GM12878 (cell line): ENCODE measurements at places on chromosomes 7 and 10. TPM values are rescaled to one million over a fixed set of nuclear protein-coding genes. Genes with fewer than 3 reads are reported as not detected.

DNA sequence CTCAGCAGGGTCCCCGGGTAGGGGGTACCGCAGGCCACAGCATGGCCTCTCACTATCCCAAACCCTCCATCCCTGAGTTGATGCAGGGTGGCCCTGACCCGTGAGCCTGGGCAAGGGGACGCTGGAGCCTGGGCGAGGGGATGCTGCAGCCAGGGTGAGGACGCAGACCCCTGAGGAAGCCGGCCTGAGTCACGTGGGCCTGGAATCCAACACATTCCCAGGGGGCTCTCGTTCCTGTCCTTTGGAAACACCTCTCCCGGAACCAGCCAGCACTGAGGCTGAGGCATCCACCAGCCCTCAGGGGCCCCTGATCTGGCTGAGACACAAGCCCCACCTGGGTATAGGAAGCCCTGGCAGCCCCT, 61.5 kb upstream of the NKX6-2 start:
- no peak for DNase-seq
- H3K4me1 ChIP-seq, result no peaks in the 10 kb centered on the region
- no peaks in the 10 kb centered on the region for H3K36me3 ChIP-seq
- no peak overlapping the region for H3K4me3 ChIP-seq

- no peak overlapping the region for H3K4me3 ChIP-seq
- H3K36me3 ChIP-seq, result no peaks in the 10 kb centered on the region
- DNase-seq, result no peak
- H3K27ac ChIP-seq, result no peak overlapping the region
- H3K4me1 ChIP-seq, result no peaks in the 10 kb centered on the region
These were observed 74.1 kb downstream of the TES start for GRCh38 chr7:116284390-116284789.

The OR2A42 gene
- not detected in 2 replicates for total RNA-seq

The H2BK1 gene
- total RNA-seq, result 0.54 TPM in 1 of 2 replicates, not detected in the other

The BTBD16 gene
- total RNA-seq, result not detected in 2 replicates

The BICC1 gene
- total RNA-seq, result 0.08 and 0.10 TPM in 2 replicates

The BTAF1 gene
- 54.2 and 54.6 TPM in 2 replicates for total RNA-seq

GRCh38 chr7:54180796-54181195, 361.4 kb upstream of the VSTM2A start:
- H3K4me3 ChIP-seq, result no peak overlapping the region
- no peak overlapping the region for H3K27ac ChIP-seq
- no peaks in the 10 kb centered on the region for H3K4me1 ChIP-seq
- H3K27me3 ChIP-seq, result no peaks in the 10 kb centered on the region

DNA sequence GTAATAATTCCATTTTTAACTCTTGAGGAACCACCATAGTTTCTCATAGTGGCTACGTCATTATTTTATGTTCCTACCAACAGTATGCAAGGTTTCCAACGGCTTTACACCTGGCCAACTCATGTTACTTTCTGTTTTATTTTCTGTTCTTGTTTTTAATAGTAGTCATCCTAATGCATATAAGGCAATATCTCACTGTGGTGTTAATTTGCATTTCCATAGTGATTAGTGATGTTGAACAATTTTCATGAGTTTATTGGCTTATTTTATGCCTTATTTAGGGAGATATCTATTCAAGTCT, 465.5 kb upstream of the KLF6 start:
- no peaks in the 10 kb centered on the region for H3K27me3 ChIP-seq
- no peak for DNase-seq
- H3K36me3 ChIP-seq, result no peaks in the 10 kb centered on the region
- no peaks in the 10 kb centered on the region for H3K4me1 ChIP-seq

The MYOZ1 gene
- 0.66 and 0.67 TPM in 2 replicates for total RNA-seq

- DNase-seq, result peak; percentile 23
- no peak overlapping the region for H3K27ac ChIP-seq
- no peaks in the 10 kb centered on the region for H3K27me3 ChIP-seq
- no peaks in the 10 kb centered on the region for H3K4me1 ChIP-seq
- H3K4me3 ChIP-seq, result no peak overlapping the region
- no peaks in the 10 kb centered on the region for H3K36me3 ChIP-seq
These were observed 137.5 kb downstream of the ZNF365 start for GRCh38 chr10:62511656-62512055.

The FEZF1 gene
- not detected in 2 replicates for total RNA-seq

GRCh38 chr7:6500691-6501090, 50.6 kb downstream of the GRID2IP start:
- H3K4me1 ChIP-seq, result peaks cover 6% of the 10 kb centered on the region; the same call in 1 of the 2 replicates
- H3K36me3 ChIP-seq, result no peaks in the 10 kb centered on the region
- H3K4me3 ChIP-seq, result no peak overlapping the region
- H3K27ac ChIP-seq, result no peak overlapping the region

The UBE2D1 gene
- total RNA-seq, result 13.0 and 13.4 TPM in 2 replicates

GRCh38 chr10:89815049-89815853, 113.9 kb downstream of the KIF20B start:
- no peak overlapping the region for H3K27ac ChIP-seq
- no peaks in the 10 kb centered on the region for H3K27me3 ChIP-seq
- no peaks in the 10 kb centered on the region; the same call in 1 of the 2 replicates for H3K4me1 ChIP-seq
- DNase-seq, result no peak

DNA sequence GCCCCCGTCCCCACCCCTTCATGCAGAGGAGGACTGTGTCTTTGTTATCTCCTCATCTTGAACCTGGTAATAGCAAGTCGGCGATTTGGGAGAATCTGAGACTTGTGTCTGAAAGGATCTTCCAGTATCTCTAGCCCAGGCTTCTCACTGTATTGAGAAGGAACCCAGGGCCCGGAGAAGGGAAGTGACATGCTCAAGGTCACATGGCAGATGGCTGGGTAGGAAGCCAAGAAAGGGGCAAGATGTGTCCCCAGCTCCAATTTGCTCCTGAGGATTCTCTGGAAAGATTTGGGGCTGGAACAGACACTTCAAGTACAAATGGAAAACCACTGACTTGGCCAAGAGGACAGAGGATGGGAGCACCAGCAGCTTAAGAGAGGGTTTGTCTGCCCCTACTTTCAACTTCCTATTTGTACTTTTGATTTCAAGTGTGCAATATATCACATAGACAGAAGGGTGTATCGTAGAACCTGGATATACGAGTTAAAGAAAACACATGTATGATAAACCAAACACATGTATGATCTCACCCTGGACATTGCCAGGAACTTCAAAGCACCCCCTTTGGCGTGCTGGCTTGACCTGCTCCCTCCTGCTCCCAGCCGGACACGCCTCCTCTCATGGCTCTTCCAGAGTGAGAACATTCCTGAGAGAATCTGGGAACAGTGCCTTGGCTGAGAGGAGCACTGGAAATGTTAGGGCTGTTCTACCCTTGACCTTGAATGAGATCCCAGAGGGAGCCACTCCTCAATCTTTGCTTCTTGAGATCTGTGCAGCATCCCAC, 79.7 kb downstream of the CDH23 start:
- no peak for DNase-seq
- no peaks in the 10 kb centered on the region for H3K4me1 ChIP-seq
- no peak overlapping the region for H3K4me3 ChIP-seq
- peaks cover 5% of the 10 kb centered on the region; the same call in 1 of the 2 replicates for H3K27me3 ChIP-seq
- H3K36me3 ChIP-seq, result no peaks in the 10 kb centered on the region

DNA sequence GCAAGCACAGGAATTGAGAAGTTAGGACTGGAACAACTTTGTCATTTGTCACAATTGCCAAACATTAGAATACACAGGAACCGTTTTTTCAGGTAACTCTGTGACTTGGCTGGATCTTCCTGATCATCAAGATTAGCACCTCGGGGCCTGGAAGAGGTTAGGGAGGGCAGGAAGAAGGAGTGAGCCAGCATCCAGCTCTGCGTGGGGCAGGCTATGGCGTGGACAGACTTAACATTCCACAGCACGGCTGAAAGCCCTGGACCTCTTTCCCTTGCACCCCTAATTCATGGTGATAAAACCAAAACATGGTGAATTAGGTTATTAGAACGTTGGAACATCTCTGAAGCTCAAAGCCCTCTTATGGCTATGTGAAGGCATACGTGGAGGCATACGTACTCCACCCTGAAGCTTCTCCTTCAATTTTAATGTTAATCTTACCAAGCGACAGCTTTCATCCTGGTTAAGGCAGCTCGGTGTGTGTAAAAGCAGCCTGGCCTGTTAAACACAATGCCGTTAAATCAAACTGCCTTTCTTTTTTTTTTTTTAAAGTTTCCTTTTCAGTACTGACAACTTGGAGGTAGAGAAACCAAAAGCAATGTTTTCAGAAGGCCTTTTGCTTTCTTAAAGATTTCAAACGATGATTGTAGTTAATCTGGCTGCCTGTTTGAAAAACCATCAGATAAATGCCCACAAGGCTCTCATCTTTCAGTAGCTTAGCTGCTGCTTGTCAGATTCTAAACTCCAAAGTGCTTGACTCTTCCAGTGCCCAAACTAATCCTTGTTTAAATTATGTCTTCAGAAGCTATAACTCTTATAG, 4.5 kb downstream of the GRK5 start:
- H3K36me3 ChIP-seq, result no peaks in the 10 kb centered on the region
- peak overlapping the region; percentile 95 for H3K27ac ChIP-seq
- H3K27me3 ChIP-seq, result no peaks in the 10 kb centered on the region
- H3K4me3 ChIP-seq, result peak overlapping the region; percentile 73

The ACSL5 gene
- total RNA-seq, result 40.3 and 40.4 TPM in 2 replicates

DNA sequence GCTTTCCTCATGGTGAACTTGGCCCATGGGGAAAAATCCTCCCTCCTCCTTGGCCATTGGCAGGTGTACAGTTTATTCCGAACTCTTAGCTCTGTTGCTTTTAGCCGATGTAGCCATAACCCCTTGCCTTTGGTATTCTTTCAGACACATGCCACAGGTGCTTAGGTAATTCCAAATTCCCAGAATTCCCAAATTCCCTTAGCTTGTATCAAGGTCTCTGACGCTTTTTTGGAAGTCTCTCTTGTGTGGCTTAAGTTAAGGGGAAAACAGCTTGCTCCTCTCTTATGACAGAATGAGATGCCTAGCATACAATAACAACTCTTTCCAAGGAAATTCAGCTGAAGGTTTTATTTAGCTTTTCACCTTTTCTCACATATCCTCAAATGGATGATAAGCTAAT, 68.0 kb downstream of the SUGCT start:
- no peaks in the 10 kb centered on the region for H3K4me1 ChIP-seq
- DNase-seq, result no peak
- H3K27me3 ChIP-seq, result no peaks in the 10 kb centered on the region
- no peak overlapping the region for H3K4me3 ChIP-seq
- H3K36me3 ChIP-seq, result no peaks in the 10 kb centered on the region

- no peaks in the 10 kb centered on the region for H3K4me1 ChIP-seq
- H3K4me3 ChIP-seq, result no peak overlapping the region
- H3K27ac ChIP-seq, result no peak overlapping the region
These were observed 5.4 kb upstream of the PRF1 start for GRCh38 chr10:70607936-70608335.

GRCh38 chr10:132609211-132609610, 71.6 kb downstream of the INPP5A start:
- no peak overlapping the region for H3K4me3 ChIP-seq
- no peak for DNase-seq
- no peaks in the 10 kb centered on the region; the same call in none of the 2 replicates for H3K36me3 ChIP-seq
- H3K27me3 ChIP-seq, result no peaks in the 10 kb centered on the region

GRCh38 chr10:77625379-77625778, 12.2 kb downstream of the KCNMA1 start:
- peaks cover 1% of the 10 kb centered on the region for H3K36me3 ChIP-seq
- DNase-seq, result no peak

- H3K27me3 ChIP-seq, result no peaks in the 10 kb centered on the region
- peaks cover 22% of the 10 kb centered on the region for H3K36me3 ChIP-seq
- no peak overlapping the region for H3K4me3 ChIP-seq
- peaks cover 12% of the 10 kb centered on the region for H3K4me1 ChIP-seq
- no peak overlapping the region for H3K27ac ChIP-seq
These were observed 5.5 kb downstream of the PFKP start for GRCh38 chr10:3072641-3073360.

- no peak overlapping the region for H3K4me3 ChIP-seq
- no peak overlapping the region for H3K27ac ChIP-seq
- H3K4me1 ChIP-seq, result peaks cover 7% of the 10 kb centered on the region; the same call in 1 of the 2 replicates
- DNase-seq, result no peak
- H3K27me3 ChIP-seq, result no peaks in the 10 kb centered on the region
These were observed 108.1 kb upstream of the INSIG1 start for GRCh38 chr7:155189590-155189989.

DNA sequence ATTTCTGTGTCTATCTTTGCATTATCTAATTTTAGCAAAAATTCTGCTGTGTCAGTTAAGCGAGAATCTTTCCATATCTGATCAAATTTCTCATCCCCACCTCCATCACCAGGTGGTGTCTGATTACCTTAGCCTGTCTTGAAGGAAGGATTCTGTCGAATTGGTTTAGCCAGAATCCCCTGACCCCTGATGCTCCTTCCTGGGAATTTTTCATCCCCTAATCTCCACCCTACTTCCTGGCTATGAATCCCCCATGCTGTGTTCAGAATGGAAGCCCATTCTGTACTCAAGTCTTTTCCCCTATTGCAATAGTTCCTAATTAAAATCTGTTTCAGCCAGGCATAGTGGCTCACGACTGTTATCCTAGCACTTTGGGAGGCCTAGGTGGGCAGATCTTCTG, 216.1 kb downstream of the SKIDA1 start:
- DNase-seq, result no peak
- peaks cover 6% of the 10 kb centered on the region for H3K4me1 ChIP-seq
- no peak overlapping the region for H3K27ac ChIP-seq
- no peaks in the 10 kb centered on the region for H3K36me3 ChIP-seq

The PNLIP gene
- 1.1 and 2.4 TPM in 2 replicates for total RNA-seq

DNA sequence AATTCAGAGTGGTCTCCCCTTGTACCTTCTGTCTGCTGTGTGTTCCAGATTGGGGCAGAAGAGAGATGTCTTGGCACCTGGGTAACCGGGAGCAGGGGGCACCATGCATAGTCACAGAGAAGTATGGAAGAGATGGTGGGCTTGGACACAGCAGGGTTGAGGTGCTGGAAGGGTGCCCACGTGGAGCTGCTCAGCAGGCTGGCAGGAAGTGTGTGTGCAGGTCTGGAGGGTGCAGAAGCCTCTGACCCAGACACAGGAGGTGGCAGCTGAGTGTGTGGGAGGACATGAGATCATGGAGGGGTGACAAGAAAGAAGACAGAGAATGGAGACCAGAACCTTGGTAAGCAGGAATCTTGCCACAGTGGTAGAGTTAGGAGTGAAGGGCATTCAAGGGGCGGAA, 42.3 kb upstream of the DUSP5 start:
- DNase-seq, result no peak
- H3K4me1 ChIP-seq, result peaks cover 32% of the 10 kb centered on the region
- no peak overlapping the region for H3K4me3 ChIP-seq
- no peak overlapping the region for H3K27ac ChIP-seq

GRCh38 chr10:51233337-51234100, 159.2 kb downstream of the PRKG1 start:
- H3K4me1 ChIP-seq, result no peaks in the 10 kb centered on the region
- H3K4me3 ChIP-seq, result no peak overlapping the region
- DNase-seq, result no peak
- no peaks in the 10 kb centered on the region for H3K27me3 ChIP-seq
- no peaks in the 10 kb centered on the region for H3K36me3 ChIP-seq

- peaks cover 1% of the 10 kb centered on the region; the same call in 1 of the 2 replicates for H3K27me3 ChIP-seq
- H3K27ac ChIP-seq, result no peak overlapping the region
- no peaks in the 10 kb centered on the region for H3K36me3 ChIP-seq
- DNase-seq, result no peak
These were observed 201.4 kb upstream of the NPVF start for GRCh38 chr7:25429731-25430130.

GRCh38 chr7:11612737-11613136, 219.3 kb downstream of the THSD7A start:
- H3K27ac ChIP-seq, result peak overlapping the region; percentile 39; the same call in 1 of the 2 replicates
- H3K4me3 ChIP-seq, result no peak overlapping the region
- no peaks in the 10 kb centered on the region for H3K27me3 ChIP-seq
- no peaks in the 10 kb centered on the region for H3K36me3 ChIP-seq
- no peak for DNase-seq
